ENCODE measurements at places on chromosomes 7 and 10.

- no peak for DNase-seq
Measured at GRCh38 chr10:122485670-122486069, 24.3 kb downstream of the HTRA1 start.

DNA sequence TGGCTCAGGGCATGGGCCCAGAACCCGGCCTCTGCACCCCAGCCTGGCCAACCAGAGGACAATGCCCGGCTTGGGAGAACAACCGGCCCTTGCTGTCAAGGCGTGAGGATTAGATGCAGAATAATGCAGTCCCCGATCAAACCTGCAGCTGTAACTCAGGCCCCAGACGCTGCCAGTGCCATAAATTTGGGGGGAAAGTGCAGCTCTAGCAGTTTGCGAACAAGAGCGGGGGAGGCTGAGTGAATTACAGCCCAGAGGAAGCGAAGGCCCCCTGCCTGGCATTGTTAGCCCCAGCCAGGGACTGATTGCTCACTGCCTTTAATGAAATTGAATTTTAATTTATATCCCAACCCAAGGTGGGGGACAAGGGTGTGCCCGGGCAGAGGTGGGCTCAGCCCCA, 38.0 kb upstream of the GNA12 start:
- DNase-seq: no peak

GRCh38 chr10:126430512-126430911, 42.2 kb upstream of the ADAM12 start:
- DNase-seq: no peak

GRCh38 chr7:120023494-120024167, 249.3 kb upstream of the KCND2 start:
- DNase-seq: no peak

DNA sequence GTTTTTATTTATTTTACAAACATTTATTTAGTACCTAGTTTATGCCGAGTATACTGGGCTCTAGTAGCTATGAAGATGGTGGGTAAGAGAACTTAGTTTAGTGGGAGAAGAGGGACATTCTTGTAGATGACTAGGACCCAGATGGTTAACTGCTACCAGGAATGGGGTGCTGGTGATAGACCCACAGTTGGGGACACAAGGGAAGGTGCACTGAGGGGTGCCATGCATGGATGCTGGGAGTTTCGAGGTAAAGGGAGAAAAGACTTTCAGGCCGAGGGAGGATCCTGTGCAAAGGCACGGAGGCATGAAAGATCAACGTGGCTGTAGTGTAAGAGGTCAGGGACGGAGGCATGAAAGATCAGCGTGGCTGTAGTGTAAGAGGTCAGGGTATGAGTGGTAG, 204.2 kb upstream of the HABP2 start:
- no peak for DNase-seq

DNA sequence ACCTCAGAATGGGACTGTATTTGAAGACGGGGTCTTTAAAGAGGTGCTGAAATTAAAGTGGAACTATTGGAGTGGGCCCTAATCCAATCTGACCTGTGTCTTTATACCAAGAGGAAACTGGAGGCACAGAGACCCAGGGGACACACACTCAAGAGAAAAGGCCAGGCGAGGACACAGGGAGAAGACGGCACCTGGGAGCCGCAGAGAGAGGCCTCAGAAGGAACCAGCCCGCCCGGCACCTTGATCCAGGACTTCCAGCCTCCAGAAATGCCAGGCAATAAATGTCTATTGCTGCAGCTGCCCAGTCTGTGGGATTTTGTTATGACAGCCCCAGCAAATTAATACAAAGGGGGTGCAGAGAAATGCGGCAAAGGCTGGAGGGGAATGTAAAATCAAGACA, 10.5 kb downstream of the CARD11 start:
- no peak for DNase-seq

GRCh38 chr10:92846854-92847201, 1.5 kb upstream of the EXOC6 start:
- no peak for DNase-seq

DNA sequence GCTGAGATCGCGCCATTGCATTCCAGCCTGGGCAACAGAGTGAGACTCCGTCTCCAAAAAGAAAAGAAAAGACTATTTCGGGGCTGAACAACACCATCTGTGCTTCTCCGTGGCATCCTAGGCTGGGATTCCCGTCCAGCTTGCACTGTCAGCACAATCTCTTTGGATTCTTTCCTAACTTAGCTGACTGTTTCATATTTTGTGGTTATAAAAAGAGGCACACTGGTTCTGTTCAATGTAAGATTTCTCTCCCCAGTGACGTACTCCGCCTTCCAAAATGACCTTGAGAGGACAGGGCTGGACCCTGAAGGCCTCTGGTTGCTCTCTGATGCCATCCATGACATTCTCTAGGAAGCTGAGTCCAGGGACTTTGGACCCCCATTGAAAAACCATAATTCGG, 8.8 kb downstream of the ZNHIT1 start:
- DNase-seq: peak; percentile 40

DNA sequence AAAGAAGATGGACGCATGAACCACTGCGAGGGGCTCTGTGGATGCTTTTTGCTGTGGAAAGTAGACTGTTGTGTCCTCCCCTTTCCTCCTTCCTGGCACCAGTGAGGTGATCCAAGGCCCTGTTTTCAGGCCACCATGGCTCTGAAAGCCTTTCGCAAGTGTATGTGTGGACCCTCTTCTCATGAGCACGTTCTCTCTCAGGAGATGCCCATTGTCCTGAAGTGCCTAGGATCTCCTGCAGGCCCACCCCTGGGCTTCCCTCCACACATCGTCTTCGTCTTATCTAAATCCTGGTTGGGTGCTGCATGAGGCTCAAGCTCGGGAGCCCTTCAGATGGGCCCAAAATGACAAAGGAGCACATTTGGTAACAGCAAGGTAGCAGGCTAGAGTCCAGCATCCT, 188.2 kb downstream of the PTPN20 start:
- DNase-seq: no peak

GRCh38 chr10:1061930-1062774, 6.0 kb downstream of the WDR37 start:
- no peak for DNase-seq
